ENCODE measurements at places on chromosomes 5 and 9.
A peak's percentile ranks its signal among the peaks of the same experiment; 100 is the strongest.

- no peak for DNase-seq
Observed at GRCh38 chr5:39816156-39816845, 391.5 kb upstream of the DAB2 start.

GRCh38 chr5:147509710-147510651, at the start of gene DPYSL3:
Gene DPYSL3 (minus strand): TSS chr5:147510068. CDS start chr5:147509858, 210 bp downstream.
- peak; percentile 90 for DNase-seq

DNA sequence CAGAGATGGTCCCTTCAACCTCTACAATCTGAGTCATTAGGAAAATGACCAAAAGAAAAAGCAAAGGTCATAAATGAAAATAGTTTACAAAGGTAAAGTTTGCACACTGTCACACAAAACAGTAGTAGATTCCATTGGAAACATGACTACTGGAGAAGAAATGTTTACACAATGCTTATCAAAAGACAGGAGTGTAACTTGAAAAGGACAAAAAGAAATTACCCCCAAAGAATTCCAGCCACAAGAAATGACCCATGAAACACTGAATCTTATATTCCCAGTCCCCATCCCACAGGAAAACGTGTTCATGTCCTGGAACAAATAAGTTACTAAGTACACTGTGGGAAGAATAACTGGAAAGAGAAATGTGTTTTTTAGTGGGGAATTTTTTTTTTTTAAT, 385.1 kb downstream of the SEMA5A start:
- no peak for DNase-seq

DNA sequence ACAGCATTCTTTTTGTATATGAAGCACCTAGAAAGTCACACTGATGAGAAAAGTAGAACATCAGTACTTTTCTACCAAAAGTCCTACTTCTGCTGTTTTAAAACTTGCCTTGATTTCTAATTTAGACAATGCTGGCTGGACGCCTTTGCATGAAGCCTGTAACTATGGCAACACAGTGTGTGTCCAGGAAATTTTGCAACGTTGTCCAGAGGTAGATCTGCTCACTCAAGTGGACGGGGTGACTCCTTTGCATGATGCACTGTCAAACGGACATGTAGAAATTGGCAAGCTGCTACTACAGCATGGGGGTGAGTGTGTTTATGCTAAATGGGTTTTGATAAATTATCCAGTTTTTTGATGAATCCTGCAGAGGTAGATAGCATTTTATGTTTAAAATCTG, 73.5 kb downstream of the SLF1 start:
- DNase-seq = peak; percentile 42

- peak; percentile 86 for DNase-seq
Observed at GRCh38 chr5:74631081-74631953, 9.2 kb downstream of the ENC1 start.

GRCh38 chr5:161085056-161085455, 233.0 kb upstream of the ATP10B start:
- DNase-seq = no peak

- DNase-seq = no peak
Observed at GRCh38 chr9:110124439-110124838, 83.5 kb downstream of the C9orf152 start.

- DNase-seq = no peak
Observed at GRCh38 chr5:149072791-149073190, 9.9 kb upstream of the SH3TC2 start.
